Eye (tissue), 1 donor: ENCODE measurements at places on chromosomes 16 and 17.

- peak; percentile 86 for DNase-seq
Measured at GRCh38 chr17:42067371-42068091, 17.1 kb upstream of the C17orf113 start.

GRCh38 chr17:44864831-44865230 is 17.1 kb downstream of the HIGD1B start:
- no peak for DNase-seq

DNA sequence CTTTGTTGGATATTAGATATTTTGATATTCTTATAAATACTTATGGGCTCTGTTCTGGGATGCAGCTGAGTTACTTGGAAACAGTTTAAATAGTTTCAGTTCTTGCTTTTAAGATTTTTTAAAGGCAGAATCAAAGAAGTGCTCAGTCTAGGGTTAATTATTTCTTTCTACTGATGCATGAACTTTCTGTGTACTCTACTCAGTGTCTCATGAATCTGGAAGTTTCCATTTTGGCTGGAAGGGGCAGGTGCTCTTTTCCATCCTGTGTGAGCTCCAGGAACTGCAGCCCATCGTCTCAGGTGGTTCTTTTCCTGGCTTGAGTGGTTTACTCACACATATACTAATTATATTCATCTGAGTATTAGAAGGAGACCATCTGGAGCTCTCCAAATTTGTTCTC is 61.1 kb upstream of the CPHXL start:
- DNase-seq = no peak

- DNase-seq = peak; percentile 99
Measured at GRCh38 chr17:64145751-64146417, 15.9 kb upstream of the ERN1 start.

DNA sequence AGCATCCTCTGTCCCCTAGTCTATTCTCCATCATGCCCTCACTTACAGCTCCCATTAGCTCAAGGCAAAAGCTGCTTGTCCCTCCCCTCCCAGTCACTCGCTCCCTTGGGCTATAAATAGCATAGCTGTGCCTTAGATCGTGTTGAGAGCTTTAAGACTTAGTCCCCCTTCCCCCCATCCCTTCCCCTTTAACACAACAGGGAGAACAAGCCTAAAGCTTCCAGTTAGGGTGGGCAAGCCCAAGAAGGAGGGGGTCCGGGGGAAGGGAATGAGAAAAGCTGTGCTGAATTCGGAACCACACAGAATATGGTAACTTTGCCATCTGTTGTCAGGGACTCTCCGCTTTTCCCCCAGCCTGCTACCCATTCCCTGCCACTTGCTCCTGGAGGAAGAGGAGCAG is 4.9 kb upstream of the HIGD1B start:
- DNase-seq = peak; percentile 50

DNA sequence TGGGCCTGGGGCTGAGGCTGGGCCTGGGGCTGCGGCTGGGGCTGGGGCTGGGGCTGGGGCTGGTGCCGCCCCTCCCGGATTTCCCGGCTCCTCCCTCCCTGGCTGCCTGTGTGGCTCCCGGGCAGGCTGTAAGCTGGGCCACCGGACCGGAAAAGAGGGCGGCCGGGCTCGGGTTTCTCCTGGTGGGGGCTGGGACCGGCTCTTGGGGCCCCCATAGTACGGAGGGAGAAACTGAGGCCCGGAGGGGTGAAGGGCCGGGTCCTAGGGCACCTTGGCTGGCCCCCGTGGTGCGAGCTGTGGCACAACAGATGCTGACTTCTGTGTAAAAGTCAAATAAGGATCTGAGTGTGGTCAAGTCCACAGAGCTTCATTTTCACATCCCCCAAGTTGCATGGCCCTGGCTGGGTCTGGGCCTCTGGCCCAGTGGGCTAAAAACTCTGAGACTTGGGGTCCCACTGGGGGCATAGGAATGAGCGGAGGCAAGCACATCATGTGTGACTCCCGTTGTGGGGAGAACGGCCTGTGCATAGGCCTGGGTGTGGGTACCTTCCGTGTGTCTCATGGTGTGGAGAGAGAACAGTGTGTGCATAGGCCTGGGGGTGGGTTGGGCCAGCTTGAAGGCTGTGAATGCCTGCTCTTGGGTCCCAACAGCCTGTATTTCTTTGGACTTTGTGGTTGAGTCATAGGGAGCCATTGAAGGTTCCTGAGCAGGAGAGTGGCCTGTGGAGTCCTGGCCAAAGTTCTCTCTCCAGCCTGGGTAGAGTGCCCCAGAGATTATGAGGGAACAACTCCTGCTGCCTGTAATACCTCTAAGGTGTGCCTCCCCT is 123.9 kb upstream of the CIBAR2 start:
- no peak for DNase-seq

- DNase-seq = no peak
Measured at GRCh38 chr17:9533441-9533840, 42.2 kb downstream of the STX8 start.

- DNase-seq = no peak
Measured at GRCh38 chr16:83606486-83607030, 201.2 kb upstream of the HSBP1 start.

GRCh38 chr17:45992175-45992574 is 6.9 kb upstream of the STH start:
- DNase-seq = no peak

DNA sequence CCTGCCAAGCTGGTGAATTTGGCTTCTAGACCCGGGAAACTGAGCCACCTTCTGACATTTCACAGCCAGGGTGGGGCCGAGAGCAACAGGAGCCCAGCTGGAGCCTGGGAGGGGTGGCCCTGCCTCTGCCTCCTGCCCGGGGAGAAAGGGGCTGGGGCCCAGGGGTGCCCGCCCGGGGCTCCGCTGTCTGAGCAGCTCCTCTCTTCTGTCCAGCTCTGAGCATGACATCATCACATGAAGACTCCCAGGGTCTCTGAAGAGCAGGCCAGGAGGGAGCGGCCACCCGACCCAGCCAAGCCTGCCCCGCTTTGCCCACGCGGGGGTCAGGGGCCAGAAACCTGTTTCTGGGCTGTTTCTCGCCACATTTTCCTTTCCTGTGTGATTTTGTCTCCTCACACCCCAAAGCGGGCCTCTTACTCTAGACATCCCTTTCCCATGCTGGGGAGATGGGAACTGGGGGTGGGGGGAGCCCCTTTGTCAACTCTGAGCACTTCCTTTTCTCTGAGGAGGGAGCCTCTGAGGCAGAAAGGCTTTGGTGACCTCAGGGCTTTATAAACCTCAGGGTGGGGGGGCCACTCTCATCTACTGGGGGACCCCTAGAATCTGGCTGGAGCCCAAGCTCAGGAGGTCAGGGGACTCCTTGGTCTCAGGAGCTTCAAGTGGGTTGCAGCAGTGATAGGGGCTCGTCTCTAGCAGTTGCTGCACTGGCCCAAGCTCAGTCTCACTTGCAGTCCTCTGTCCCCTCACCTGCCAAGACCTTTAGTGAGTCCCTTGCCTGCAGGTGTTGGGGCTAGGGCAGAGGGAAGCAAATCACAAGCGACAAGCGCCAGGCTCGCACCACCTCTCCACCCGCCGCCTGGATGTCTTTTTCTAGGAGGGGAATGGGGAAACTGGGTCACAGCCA is 7.6 kb downstream of the UBALD2 start:
- DNase-seq = peak; percentile 59

GRCh38 chr17:80605326-80606066 is 60.9 kb downstream of the RPTOR start:
- no peak for DNase-seq

- no peak for DNase-seq
Measured at GRCh38 chr16:67641779-67642708, 2.9 kb upstream of the CARMIL2 start.

DNA sequence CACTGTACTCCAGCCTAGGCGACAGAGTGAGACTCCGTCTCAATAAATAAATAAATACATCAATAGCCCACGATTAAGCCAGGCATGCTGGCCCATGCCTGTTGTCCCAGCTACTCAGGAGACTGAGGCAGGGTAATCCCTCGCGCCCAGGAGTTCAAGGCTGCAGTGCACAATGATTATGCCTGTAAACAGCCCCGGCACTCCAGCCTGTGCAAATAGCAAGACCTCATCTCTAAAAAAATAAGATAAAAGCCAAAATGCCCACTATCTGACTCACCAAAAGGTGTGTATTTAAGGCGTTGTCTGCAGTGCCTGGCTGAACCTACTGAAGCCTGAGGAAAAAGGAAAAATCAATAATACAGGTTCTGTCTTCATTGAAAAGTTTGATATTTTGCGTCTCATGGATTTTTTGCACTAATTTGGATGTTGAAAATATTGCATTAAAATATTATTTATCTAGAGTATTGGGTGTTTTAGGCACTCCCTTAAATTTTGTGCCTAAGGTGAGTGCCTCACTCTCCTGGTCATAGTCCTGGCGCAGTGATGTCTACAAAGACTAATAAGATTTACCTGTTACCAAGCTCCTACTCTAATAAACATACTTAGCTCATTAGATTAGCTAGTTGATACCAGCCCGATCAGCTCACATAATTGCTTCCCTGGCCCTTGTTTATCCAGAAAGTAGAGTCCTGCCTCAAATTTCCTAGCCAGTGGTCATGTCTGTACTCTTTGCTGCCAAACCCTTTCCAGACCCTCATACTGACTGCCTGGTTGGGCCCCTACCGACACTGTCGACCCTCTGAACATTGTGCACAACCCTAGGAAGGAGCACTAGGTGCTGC is 24.7 kb upstream of the TOB1 start:
- no peak for DNase-seq

GRCh38 chr17:33373273-33373672 is 80.2 kb upstream of the ASIC2 start:
- DNase-seq = no peak

GRCh38 chr16:24975428-24975889 is 39.7 kb downstream of the ARHGAP17 start:
- no peak for DNase-seq

DNA sequence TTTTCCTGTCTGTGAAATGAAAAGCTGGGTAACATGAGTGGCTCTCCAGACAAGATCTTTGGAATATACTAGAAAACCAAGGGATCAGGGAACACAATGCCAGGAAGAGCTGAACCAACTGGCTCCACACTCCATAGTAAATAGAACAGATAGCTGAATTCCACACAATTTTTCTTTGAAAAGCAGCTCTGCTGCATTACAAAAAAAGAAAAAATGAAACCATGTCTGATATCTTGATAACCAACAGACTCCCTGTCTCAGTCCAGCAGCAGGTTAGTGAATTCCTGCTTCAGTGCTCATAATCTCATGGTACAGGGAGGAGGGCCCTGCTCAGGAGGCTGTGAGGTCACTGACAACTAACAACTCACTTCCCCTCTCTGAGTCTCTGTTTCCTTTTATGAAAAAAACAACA is 97.1 kb downstream of the CDH11 start:
- no peak for DNase-seq

DNA sequence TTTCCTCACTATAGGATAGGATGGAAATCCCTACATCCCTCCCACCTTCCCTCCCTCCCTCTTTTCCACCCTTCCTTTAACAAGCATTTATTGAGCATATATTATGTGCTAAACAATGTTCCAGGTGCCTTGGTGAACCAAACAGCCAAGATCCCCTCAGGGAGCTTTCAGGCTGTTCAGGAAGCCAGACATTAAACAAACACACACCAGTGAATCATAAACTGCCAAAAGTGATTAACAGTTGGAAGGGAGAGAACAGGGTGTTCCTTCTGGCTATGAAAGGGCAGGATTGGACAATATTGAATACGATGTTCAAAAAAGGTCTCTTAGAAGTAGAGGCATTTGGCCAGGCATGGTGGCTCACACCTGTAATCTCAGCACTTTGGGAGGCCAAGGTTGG is 22.8 kb upstream of the CNEP1R1 start:
- DNase-seq = no peak

DNA sequence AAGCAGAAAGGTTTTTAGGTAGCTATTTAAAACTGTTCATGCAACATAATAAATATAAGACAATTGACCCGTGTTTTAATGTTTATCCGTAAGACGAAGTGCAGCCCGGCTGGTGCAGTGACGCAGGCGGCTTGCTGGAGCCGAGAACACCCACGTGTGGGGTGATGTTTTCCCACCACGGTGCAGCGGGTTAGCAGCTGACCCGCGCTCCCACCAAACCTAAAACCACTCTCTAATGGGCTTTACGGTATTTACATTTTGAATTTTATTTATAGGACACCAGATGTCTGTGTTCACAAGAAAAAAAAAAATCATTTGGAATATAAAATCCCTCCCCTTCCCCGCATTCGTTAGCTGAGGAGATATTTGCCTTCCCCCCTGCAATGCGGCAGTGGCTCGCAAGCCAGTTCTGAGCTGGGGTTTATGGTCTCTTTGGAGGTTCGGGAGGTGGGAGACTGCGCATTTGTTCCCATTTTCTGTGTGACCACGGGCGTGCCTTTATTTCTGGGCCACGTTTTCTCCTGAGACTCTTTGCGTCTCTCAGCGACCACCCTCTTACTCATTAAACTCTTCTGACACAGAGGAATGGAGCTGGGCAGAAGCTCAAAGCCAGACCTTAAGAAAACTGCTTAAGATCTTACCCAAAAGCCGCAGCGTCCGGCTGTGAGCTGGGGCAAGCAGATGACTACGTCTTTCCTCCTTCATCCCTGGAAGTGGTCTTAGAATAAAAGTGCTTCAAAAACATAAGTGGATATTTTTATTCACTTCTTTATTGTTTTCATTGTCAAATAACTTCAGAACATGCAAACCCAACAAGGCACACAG is 301.1 kb downstream of the IRF8 start:
- DNase-seq = peak; percentile 44

DNA sequence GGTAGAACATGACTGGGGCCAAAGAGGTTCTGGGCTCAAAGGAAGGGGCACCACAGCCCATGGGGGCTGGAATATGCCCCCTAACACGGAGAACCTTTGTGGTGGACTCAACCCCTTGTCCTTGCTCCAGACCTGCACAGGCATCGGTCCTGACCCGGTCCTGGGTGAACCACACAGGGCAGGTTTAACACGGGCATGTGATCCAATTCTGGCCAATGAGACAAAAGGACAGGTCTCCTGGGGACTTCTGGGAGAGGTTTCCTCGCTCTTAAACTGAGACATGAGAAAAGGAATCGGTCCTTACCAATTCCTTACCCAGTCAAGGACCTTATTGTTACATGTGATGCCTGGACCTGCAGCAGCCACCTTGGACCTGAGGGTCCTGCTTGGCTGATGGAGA is 3.7 kb downstream of the DOC2B start:
- no peak for DNase-seq

DNA sequence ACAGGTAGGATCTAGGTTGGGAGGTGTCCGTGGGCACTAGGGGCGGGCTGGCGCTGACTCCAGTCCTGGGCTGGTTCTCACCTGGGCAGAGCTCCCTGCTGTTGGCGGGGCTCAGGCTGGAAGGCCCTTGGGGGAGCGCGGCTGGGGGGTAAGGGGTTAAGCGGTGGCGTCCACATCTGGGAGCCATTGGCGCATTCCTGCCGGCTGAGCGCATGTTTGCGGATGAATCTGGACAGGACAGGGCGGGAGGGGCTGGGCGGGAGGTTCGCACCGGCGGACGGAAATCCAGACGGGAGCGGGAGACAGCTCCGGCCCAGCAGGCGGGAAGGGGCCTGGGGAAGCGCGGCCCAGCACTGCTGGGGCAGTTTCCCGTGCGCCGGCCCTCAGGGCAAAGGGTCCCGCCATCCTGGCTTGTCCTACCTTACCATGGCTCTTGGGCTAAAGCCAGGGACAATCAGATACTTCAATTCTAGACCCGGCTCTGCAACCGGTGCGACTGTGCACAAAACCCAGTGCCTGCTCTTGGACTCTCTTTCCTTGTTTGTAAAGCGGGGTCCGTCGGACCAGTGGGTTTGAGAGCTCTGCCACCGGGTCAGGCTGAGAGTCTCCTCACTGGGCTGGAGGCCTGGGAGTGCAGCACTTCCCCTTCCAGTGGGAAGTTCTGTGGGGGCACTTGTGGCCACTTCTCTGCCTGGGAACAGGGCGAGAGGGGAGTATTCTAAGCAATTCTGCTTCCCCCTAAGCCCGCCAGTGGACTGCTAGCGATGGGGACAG is 7.8 kb downstream of the RARA start:
- peak; percentile 90 for DNase-seq
